ENCODE measurements at places on chromosomes 2 and 18.

- DNase-seq = no peak
Observed at GRCh38 chr2:101255501-101255900, 2.8 kb downstream of the CNOT11 start.

DNA sequence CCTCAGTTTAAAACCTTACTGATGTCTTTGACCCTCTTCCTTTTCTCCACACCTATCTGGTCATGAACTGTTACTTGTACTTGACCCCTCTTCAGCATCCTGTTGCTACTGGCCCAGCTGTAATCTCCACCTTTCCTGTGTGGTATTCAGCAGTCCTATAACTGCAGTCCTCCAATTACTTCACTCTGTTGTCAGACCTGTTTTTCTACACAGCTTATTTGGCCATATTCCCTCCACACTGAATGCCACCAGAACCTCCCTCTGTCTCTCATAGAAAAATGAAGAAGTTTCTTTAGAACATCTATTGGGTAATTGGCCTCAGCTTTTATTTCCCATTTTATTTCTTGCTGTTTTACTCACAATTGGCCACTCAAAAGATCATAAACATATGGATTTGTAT, 155.4 kb downstream of the ASXL3 start:
- DNase-seq = no peak

DNA sequence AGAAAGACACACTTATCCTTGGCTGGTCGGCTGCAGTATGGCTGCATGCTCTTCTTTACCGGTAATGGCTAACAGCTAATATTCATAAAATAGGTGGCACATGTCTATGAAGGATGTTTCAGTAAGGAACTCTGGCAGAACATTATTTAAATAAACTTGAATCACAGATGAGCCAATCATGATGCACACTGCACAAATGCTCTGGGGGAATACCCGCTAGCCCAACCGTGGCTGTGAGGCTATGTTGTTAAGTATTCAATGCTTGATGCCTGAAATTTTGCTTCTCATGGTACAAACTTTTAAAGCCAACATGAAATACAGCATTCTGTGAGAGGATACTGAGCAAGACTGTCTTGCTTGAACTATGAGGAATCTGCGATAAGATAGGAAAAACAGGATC, 505.8 kb downstream of the ZEB2 start:
- no peak for DNase-seq

GRCh38 chr18:10453806-10454680, at the start of gene APCDD1:
TSS of gene APCDD1 (plus strand) at chr18:10454635. CDS start at chr18:10454982, 347 bp downstream.
- no peak for DNase-seq

GRCh38 chr2:236852100-236852976, 233.4 kb upstream of the COPS8 start:
- no peak for DNase-seq

- DNase-seq = peak; percentile 34
Observed at GRCh38 chr2:229454934-229455631, 184.0 kb upstream of the PID1 start.

GRCh38 chr2:171522788-171523087, 464 bp downstream of the CYBRD1 start:
- DNase-seq = no peak

DNA sequence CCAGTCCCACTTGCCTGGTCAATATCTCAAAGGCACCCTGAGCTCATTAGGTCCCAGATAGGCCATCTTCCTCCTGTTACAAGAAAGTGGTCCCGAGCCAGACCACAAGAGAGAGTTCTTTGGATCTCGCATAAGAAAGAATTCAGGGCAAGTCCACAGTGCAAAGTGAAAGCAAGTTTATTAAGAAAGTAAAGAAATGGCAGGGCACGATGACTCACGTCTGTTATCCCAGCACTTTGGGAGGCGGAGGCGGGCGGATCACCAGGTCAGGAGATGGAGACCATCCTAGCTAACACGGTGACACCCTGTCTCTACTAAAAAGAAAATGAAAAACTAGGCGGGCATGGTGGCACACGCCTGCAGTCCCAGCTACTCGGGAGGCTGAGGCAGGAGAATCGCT, 10.8 kb upstream of the SMAD7 start:
- no peak for DNase-seq
